ENCODE measurements at places on chromosomes 12 and 14. TPM values are rescaled to one million over a fixed set of nuclear protein-coding genes. Genes with fewer than 3 reads are reported as not detected.

The ALG10B gene
- total RNA-seq = 13.8 TPM

The SLC15A5 gene
- not detected for total RNA-seq

The GLIPR1L2 gene
- 0.27 TPM for total RNA-seq

The SPTSSA gene
- total RNA-seq = 11.1 TPM

The MBIP gene
- 31.0 TPM for total RNA-seq

The ATP5MC2 gene
- total RNA-seq = 378 TPM

The KRT73 gene
- 0.20 TPM for total RNA-seq

The RFX4 gene
- not detected for total RNA-seq

The NKX2-1 gene
- total RNA-seq = not detected

The C12orf56 gene
- total RNA-seq = not detected

The SLC38A4 gene
- not detected for total RNA-seq

All from activated CD8-positive, alpha-beta T cell treated with anti-CD3 and anti-CD28 coated beads for 36 hours (primary cell).